ENCODE measurements at places on chromosomes 11 and 22.
A peak's percentile ranks its signal among the peaks of the same experiment; 100 is the strongest.

DNA sequence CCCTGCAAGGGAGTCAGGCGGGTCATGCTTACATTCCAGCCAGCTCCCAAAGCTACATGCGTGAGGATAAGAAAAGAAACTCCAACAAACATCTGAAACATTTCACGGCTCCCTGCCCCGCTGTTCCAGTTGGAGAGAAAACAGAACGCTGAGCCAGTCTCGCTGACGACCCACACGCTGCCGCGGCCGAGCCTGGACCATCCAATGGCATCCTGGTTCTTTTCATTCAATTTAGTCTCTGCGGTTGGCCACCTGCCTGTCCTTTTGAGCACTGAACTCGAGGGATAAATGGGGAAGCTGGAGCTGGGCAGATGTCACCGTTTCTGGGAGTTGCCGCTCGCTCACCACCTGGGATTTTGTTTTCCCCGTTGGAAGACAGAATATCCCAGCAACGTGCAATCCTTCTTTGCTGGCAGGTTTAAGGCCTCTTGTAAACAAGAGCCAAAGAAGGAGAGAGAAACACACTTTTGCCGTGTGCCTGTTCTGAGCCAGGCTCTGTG is 45.3 kb upstream of the SHISAL1 start:
- DNase-seq, result no peak

- DNase-seq, result no peak
Measured at GRCh38 chr11:12674571-12674935, 332 bp downstream of the TEAD1 start.

GRCh38 chr11:82865841-82866240 is 34.4 kb downstream of the PRCP start:
- DNase-seq, result peak; percentile 39

DNA sequence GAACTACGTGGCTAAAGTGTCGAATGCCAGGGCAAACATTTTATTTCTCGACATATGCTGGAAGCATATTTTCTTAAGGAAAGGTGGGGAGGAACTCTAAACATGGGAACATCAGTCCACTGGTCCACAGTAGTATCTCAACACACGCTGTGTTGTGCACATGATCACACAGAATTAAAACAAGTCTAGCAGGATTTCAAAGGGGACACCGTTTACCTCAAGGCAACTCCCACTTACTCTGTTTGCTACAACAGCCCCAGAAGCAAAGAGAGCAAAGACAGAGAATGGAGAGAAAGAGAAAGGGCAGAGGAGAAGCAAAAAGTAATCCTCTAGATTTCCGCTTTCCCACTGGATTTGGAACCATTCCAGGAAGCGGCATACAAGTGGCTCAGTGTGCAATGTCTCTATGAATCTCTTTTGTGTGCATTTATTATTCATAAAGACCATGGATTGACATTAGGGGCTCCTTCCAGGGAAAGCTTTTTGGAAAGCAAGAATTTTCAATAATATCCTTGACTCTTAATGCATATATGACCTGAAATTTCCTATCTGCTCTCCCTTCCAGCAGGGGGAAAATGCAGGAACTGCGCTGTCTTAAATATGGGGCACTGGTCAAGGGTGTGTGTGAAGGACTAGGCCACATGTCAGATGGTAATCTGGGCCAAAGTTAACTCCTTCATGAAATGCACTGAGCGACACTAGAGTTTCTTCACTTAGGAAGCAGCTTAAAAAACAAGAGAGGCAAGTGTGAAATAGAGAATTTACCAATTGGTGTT is 34.8 kb upstream of the CCDC34 start:
- no peak for DNase-seq

DNA sequence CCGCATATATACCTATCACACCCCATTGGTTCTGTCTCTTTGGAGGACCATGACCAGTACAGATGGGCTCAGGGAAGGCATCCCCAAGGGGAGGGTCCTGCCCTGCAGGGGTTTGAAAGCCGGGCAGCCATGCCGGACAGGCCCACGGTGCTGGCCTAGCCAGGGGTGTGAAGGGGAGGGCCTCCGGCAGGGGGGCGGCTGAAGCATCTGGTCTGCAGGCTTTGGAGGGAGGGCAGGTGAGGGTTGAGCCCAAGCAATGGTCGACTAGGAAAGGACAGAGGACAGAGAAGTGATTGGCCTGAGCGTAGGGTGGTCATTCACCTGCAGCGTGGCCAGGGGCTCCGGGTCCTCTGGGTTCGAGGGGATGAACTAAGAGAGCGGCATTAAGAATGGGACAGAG is 11.2 kb upstream of the CTSD start:
- no peak for DNase-seq

GRCh38 chr11:104155375-104155774 is 8.6 kb downstream of the PDGFD start:
- DNase-seq, result no peak

DNA sequence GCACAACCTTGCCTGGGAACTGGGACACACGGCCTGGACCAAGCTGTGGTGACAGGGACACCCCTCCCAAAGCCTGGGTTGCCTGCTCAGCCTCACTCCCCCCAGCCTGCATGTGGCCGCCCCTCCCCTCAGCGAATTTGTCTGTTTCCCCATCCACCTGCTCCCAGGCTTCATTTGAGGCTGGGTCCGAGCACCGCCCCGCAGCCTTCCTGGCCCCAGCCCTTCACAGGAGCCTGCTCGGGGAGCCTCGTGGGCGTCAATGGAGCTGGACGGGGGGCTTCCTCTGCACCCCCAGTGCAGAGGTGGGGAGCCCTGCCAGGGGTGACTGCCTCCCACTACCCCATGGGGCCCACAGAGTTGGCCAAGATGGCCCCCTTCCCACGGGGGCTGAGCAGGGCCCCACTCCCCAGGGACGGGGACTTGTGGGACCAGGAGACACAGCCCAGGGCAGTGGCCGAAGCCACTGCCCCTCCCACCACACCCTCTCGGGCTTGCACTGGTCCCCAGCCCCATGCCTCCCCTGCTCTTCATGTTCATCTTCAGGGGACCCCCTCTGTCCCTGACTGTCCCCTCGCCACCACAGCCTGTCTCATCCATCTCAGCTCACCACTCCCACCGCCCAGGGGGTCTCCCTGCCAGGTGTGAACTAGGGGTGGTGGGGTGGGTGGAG is 91.7 kb downstream of the WNT7B start:
- DNase-seq, result no peak

DNA sequence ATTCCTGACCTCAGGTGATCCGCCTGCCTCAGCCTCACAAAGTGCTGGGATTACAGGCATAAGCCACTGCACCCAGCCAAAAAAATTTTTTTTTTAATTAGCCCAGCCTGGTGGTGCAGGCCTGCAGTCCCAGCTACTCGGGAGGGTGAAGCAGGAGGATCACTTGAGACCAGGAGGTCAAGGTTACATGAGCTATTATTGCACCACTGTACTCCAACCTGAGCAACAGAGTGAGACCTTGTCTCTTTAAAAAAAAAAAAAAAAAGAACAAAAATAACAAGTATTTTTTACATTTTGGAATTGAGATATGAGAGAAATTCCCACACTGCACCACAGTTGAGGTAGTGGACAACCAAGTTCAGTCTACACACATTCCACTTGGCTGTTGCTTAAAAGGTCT is 13.6 kb upstream of the L3MBTL2 start:
- DNase-seq, result no peak

- DNase-seq, result no peak
Measured at GRCh38 chr11:32139896-32140520, 49.1 kb downstream of the RCN1 start.

- DNase-seq, result no peak
Measured at GRCh38 chr11:98155696-98156095, 865.1 kb upstream of the CNTN5 start.

- no peak for DNase-seq
Measured at GRCh38 chr11:2590965-2591754, 108.6 kb downstream of the KCNQ1OT1 start.

DNA sequence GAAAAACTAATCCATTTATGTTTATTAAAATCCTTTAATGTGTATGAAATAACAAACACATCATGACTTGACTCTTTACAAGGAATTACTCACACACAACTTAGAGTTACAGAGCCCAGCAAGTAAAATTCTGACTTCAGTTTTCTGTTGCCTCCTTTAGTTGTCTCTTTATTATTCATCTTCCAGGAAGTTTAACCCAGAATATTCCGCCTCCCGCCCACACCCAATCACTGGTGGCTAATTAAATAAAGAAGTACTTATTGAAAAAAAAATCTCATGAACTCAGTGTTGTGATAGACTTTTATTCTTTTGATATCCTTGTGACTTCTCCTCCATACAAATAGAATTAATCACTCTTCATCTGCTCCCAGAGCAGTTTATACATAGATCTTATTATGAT is 61.9 kb downstream of the MUC15 start:
- no peak for DNase-seq

- DNase-seq, result peak; percentile 44
Measured at GRCh38 chr22:42743501-42743991, 22.9 kb upstream of the A4GALT start.

DNA sequence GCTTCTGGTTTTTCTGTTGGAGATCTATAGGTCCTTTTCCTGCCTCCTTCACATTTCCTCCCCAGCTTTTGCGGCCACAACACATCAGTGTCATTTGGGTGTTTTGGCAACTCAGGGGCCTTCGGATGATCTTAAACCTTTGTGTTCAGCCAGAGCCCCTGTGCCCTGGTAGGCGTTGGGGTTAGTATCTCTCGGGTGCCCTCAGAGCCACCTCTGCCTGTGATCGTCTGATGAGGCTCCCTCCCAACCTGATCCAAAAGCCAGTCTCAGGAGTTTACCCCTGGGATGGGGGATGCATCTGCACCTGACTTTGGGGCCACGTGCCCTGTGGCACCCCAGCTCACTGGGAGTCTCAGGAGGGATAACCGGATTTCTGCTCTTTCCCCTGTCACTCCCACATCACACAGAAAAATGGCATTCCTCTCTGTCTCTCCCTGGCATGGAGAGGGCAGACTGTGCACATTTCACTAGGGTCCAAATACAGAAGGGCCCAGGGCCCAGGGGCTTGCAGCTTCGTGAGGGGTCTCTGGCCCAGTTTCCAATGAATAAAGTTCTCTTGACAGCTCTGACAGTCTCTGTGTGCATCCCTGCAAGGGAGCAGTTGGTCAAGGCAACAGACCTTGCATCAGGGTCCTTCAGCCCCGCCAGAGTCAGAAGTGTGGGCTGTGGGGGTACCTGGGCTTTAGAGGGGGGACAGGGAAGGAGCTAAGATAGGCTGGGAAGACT is 2.6 kb downstream of the RNF26 start:
- no peak for DNase-seq

- DNase-seq, result peak; percentile 76
Measured at GRCh38 chr22:36977947-36978660, 41.1 kb downstream of the TST start.

DNA sequence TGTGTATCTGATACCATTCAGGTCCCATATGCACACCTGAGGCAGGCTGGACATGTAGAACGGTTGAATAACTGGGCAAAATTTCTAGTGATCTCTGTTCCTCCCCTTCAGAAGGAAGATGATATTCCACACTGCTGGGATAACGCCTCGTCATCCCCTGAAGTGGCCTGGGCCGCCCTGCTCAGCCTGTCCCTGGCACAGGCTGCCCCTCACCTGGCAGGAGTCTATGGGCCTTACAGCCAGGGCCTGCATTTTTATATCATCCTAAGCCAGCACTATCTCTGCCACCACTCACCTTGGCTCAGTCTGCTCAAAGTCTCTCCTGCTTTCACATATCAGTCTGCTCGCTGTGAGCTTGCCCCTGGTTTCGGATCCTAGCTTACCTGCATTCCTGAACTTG is 209.2 kb downstream of the CSNK2A3 start:
- no peak for DNase-seq

- peak; percentile 93 for DNase-seq
Measured at GRCh38 chr22:42635531-42635930, 4.9 kb downstream of the ATP5MGL start.

DNA sequence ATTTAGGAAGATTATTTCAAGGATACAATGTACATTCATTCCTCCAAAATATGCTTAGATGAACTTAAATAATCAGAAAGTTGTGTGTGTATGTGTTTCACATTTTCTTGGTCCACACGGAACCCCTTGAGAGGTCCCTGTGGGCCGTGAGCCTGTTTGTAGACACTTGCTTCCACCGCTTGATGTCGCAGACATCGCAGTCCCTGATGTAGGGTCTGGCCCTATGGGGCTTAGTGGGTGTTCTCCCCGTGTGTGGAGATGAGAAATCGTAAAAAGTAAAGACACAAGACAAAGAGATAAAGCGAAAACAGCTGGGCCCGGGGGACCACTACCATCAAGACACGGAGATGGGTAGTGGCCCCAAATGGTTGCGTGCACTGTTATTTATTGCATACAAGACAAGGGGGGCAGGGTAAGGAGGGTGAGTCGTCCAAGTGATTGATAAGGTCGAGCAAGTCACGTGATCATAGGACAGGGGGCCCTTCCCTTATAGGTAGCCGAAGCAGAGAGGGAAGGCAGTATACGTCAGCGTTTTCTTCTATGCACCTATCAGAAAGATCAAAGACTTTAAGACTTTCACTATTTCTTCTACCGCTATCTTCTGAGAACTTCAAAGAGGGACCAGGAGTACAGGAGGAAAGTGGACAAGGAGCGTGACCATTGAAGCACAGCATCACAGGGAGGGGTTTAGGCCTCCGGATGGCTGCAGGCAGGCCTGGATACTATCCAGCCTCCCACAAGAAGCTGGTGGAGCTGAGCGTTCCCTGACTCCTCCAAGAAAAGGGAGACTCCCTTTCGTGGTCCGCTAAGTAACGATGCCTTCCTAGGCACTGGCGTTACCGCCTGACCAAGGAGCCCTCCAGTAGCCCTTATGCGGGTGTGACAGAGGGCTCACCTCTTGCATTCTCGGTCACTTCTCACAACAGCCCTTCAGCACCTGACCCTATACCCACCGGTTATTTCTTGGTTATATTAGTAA is 1.2 kb upstream of the APOBEC3C start:
- no peak for DNase-seq

GRCh38 chr11:12925520-12925919 is 83.6 kb upstream of the RASSF10 start:
- no peak for DNase-seq

- DNase-seq, result no peak
Measured at GRCh38 chr11:108838102-108838791, 173.4 kb downstream of the DDX10 start.

DNA sequence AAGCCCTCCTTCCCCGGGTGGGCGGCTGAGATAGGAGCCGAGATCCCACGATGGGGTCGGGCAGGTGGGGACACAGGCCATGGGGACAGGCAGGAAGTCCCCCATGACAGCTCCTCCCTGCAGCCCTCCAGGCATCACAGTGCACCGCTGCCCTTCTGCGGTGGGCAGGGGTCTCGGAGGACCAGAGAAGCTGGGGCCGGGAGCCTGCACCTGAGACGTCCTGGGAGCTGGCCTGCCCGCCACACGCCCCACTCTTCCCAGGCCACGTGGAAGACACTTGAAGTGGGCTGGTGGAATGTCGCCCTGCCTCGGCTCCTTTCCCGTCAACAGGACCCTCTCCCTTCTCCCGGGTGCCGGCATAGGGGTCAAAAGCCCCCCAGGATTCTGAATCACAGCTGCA is 55.4 kb downstream of the ELFN2 start:
- DNase-seq, result no peak

DNA sequence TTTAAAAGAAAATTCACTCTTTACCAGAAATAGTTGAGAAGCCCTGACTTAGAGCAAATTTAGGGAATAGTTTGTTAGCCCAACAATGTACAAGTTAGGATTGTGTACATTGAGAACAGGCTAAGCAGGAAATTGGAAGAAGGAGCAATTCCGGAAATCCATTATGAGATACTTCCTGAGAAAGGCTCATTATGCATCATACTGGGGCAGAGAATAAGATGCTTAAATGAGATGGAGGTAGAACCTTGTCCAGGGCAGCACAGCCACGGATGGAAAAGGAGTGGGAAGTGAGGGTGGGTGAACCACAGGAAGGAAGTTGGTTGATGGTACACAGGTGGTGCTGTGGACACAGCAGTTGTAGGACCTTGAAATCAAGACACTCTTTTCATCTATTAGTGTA is 180.2 kb downstream of the PGR start:
- no peak for DNase-seq
